ENCODE measurements at places on chromosomes 11 and 22.

DNA sequence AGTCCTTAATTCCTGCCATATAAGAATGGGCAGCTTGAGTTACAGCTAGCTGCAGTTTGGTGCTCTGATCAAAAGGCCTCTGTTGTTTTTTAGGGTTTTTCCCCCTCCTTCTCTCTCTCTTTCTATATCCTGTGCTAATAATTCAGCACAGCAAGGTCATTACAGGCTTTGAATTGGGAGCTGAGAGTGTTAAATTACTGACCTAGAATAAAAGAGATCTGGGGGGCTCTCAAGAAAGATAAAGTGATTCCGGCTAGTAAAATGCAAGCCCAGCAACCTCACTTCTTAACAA, 84.9 kb downstream of the CSTPP1 start:
- no peak for DNase-seq

DNA sequence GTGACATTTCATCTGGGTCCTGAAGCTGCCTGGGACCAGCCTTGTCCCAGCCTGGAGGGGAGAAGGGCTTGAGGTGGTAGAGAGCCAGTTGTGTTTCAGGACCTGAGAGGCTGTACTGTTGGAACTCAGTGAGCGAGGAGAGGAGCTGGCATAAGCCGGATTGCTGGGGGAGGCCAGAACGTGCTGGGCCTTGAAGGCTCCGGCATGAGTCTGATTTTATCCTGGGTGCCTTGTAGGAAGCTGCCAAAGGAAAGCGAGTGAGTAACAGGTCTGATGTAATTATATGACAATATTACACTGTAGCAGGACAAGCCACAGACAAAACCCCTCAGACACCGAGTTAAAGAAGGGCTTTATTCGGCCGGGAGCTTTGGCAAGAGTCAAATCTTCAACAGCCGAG, 17.2 kb downstream of the AP2A2 start:
- DNase-seq: no peak

DNA sequence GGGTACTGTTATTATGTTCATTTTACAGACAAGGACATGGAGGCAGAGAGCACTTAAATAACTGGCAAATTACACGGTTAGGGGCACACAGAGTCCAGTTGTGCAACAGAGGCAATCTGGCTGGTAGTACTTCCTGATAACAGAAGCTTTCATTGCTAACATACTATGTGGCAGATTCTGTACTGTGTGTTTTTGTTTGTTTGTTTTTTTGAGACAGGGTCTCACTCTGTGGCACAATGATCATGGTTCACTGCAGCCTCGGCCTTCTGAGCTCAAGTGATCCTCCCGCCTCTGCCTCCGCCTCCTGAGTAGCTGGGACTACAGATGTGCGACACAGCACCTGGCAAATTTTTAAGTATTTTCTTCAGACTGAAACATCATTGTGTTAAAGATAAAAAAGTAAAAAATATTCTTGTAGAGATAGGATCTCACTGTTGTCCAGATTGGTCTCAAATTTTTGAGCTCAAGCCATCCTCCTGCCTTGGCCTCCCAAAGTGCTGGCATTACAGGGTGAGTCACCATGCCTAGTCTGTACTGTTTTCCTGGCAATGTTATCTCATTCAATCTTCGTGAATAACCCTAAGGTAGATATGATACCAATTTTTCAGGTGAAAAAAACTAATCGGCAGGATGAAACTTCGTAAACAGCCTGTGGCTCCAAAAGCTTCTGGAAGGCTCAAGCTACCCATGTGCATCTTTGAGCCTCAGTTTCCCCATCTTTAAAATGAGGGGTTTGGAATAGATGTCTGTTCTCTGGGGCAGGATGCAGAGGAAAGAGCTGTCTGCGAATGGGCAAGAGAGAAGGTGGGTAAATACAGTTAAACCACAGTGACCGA, 921 bp upstream of the NUCB2 start:
- no peak for DNase-seq

DNA sequence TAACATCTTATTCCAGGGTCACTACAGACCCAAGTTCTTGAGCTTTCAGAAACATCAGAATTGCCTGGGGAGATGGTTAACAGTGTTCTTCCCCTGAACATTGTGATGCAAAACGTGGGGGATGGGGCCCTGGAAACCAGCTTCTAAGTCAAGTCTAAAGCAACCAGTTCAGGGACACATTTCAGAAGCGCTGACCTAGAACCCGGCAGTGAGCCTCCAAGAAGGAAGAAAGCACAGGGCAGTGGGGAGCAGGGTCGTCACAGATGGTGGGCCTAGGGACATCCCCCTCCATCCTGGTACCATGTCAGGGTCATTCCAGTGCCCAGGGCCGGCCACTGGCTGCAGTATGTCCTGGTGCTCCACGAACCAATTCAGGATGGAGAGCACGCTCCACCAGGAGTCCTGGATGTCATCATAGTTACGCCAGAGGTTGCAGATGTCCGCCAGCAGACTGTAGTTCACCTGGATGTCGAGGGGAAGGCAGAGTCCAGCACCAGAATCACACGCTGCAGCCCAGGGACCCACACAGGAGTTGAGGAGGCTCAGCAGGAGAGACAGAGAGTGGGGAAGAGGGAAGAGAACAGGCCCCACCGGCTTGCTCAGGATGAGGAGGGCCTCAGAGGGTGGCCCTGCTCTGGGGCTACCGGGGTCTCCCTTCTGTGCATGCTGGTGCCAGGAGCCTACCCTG, 5.0 kb downstream of the NAGA start:
- no peak for DNase-seq

DNA sequence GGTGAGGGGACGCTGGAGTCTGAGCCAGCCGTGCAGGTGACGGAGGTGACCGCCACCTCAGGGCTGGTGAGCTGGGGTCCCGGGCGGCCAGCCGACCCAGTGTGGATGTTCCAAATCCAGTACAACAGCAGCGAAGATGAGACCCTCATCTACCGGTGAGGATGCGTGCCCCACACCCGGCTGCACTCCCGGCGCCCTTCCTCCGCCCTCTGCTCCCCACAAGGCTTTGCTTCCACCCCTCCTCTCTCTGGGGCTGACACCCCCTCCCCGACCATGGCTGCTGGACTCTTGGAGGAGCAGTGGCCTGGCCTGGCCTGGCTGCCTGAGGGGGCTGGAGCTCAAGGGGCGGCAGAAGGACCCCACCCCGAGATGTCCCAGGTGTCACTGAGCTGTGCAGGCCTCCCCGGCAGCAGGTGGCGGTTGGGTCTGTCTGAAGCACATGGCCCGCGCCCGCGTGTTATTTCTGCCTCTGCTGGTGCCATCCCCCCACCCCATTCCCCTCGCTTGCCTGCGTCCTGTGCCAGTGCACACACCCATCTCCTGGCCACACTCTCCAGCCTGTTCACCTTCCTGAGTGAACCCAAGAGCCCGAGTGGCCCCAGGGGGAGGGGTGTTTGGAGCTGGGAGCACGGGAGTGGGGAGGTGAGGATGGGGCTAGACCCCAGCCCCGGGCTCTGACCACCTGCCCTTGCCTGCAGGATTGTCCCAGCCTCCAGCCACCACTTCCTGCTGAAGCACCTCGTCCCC, 2.2 kb downstream of the LRFN4 start:
- DNase-seq: no peak

DNA sequence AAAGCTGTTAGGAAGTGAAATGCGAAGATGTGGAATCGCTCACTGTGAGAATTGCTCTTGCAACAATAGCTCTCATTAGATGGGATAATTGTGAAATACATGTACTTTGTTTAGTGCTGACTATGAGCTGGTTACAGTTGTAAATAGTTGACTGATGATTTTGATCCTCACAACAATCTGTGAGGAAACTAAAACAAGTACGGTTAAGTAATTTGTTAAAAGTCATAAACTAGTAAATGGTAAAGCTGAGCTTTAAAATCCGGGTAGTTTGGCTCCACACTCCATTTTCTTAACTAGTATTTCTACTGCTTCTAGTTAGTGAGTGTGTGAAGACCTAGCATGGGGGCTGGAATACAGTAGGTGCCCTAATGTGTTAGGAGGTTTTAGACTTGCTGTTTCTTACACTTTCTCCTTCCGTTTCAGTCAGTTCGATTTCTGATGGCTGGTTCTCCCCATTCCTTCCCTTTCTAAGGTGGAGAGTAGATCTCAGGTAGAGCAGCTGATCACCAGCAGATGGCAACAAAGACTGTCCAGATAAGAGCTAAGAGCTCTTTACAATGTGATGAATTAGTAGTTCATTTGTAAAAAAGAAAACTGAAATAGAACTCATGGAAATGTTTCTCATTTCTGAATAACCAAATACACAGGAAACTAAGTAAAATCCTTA, 16.3 kb upstream of the CYP2R1 start:
- peak; percentile 57 for DNase-seq

- DNase-seq: no peak
These were observed 975.5 kb upstream of the CCDC90B start for GRCh38 chr11:84261707-84262106.

GRCh38 chr11:103420593-103420992, 311.4 kb downstream of the DYNC2H1 start:
- no peak for DNase-seq

DNA sequence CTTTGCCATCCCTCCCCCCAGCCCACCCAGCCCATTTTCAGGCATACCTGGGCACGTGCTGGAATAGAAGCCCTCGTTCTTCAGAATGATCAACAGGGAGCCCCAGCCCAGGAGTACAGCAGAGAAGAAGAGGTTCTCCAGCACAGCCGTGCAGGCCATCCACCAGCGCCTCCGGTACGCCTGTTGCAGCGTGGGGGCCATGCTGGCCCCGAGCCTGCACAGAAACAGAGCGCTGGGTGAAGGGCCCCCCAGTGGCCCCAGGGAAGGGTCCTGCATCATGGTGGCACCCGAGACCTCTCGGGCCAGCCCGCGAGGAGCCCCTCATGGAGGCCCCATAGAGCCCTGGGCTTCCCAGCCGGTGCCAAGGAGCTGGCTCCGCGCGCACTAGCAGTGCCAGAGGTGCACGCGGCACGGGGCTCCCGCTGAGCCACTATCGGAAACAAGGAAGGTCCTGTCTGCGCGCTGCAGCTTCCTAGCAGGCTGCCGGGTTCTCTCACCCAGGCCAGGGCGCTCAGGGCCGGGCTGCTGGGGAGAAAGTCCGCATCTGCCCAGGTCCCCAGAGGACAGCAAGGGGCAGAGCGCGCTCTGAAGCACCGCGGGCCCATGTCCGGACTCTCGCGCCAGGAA, 1.5 kb downstream of the SLC43A1 start:
- DNase-seq: peak; percentile 47

DNA sequence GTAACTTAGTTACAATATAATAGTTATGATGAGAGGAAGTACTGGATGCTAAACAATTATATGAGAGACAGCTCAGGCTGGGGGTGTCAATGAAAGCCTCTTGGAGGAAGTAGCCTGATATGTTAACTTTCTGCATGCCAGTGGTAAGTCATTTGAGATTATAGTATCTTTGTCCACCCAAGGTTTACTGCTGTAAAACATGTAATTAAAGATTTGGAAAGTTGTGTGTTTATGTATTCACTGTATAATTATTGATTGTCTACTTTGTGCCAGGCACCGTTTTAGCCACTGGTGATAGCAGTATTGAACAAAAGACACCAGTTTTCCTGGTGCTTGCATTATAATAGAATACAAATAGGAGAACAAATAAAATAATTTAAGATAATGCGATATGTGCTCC, 624 bp upstream of the DNAJB7 start:
- no peak for DNase-seq

GRCh38 chr11:86671531-86672006, 847 bp downstream of the ME3 start:
- no peak for DNase-seq

GRCh38 chr11:83611031-83611430, 324.9 kb upstream of the CCDC90B start:
- DNase-seq: no peak

DNA sequence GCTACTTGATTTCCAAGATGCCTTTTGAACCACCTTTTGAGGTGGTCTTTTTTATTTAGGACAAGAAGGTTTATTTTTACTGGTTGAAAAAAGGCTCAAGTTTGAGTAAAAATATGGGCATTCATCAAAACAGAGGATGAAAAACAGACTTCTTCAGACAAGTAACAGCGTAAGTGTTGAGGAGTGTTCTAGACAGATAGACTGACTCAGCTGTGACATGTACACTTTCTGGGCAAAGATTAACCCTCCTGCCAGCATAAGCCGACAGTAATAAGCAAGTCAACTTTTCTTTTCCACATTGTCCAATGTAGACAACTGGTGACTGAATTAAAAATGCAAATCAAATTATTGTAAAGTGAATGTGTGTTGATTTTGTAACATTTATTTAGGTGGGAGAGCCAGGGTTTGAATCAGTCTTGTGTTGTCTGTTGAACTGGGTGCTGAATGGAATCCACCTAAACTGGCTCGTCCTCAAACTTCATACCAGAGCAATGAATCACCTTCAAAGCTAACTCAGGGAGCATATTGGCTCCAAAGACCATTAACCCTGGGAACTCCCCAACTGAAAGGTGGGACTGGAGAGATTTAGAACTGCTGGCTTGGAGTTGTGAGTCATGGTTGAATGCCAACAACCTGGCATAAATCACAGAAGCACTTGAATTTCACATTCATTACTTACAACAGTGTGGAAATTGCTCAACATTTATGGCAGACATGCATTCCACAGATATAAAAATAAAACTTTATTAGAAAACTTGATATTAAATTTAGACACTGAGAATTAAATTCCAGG, 377.0 kb downstream of the ETS1 start:
- DNase-seq: no peak

GRCh38 chr11:3368199-3368598, 10.7 kb downstream of the ZNF195 start:
- DNase-seq: no peak

- DNase-seq: no peak
These were observed 64.8 kb downstream of the PAK1 start for GRCh38 chr11:77409046-77409445.

DNA sequence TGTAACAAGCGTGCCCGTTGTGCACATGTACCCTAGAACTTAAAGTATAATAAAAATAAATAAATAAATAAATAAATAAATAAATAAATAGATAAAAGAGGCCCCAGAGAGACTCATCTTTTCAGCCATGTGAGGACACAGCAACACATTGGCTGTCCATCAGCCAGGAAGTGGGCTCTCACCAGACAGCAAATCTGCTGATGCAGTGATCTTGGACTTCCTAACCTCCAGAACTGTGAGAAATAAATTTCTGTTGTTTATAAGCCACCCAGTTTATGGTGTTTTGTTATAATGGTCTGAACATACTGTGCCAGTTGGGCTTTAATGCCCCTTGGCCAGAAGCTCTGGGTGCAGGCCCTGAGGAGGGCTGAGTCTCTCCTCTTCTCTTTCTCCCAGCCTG, 42.2 kb upstream of the CD44 start:
- DNase-seq: no peak

DNA sequence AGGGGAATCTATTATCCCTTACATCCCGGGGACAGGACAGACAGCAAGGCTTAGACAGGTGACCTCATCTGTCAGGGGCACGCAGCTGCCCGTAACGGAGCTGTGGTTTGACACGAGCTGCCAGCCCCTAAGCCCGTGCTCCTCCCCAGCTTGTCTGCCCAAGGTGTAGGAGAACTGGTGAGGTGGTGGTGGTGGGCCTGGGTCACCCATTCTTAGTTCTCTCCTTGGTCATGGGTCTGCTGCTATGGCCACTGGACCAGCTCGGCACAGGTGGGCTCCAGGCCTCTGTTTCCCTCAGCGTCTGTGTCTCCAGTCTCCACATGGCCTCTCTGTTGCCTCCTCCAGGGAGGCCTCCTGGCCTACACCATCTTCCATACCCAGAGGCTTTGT, 5.4 kb downstream of the PARVG start:
- no peak for DNase-seq

Measured in activated CD4-positive, alpha-beta T cell treated with anti-CD3 and anti-CD28 coated beads, Interleukin-2, Interleukin-6, amounts not matched to agents 100 ng/mL and 50 ng/mL, durations not matched to agents 16 hours and 8 hours (primary cell).